ENCODE measurements at places on chromosomes 6 and 20.

DNA sequence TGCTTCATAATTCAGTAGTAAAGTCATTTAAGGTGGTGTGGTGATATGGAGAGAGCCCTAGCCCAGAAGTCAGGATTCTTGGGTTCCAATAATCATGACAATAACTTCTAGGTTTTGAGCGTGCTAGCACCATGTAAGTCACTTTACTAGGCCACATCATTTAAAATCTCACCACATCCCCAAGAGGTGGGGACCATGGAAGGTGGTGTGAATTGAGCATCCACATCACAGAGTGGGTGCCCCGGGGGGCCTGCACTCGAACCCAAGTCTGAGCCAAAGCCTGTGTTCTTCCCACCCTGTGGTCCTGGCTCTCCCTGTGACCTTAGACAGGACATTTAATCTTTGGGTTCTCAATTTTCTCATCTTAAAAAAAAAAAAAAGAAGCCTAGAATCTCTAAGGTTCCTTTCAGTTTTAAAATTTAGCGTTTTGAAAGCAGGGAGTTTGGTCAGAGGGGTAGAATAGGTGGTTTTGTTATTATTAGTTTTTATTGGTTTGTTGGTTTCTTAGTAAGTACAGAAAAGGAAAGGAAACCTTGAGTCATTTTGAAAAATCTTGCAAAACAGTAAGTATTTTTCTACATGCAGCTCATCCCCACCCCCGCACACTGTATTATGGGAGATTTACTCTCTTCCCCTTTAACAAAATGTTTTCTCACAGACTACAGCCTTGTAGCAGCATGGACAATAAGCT is 26.4 kb downstream of the ARMC2 start:
- peak; percentile 89 for DNase-seq

- no peak for DNase-seq
Observed at GRCh38 chr20:24609757-24610156, 140.3 kb downstream of the SYNDIG1 start.

GRCh38 chr20:36818185-36818584 is 44.6 kb upstream of the DSN1 start:
- DNase-seq, result no peak

DNA sequence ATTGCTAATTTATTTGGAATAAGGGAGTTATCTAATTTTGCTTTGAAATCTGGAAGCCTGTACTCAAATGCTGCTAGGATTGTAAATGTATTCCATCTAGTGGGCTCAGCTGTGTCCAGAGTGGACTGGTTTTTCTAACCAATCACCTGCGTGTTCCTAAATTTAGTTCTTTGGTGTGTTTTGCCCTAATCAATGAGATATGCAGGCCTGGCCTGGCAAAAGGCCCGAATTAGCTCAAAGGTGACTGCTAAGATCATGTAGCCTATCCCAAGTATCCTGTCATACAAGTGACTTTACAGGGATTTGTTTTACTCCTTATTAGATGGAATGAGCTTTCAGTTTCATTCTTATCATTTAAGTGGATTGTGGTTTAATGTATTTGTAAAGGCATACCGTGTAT is 51.3 kb upstream of the ARMC2 start:
- no peak for DNase-seq

DNA sequence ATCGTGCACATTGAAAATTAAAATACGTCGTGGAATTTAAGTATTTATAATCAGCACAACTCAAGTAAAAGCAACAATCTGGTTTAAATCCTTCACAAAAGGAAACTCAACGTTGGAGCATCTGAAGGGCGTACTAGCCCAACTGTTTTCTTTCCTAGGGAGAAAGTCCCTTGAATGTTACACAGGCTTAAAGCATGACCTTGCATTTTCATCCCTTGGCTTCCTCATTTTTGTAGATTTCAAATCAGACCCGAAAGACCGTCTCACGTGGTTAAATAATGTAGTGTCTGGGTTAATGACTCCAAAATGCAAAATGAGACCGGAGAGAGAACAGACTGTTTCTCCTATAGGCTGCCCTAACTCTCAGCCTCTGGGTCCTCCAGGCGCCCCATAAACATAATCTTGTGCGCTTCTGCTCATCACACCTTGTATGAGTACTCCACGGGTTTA is 249.2 kb upstream of the RREB1 start:
- DNase-seq, result no peak

- DNase-seq, result no peak
Observed at GRCh38 chr6:154579485-154579884, 69.0 kb upstream of the CNKSR3 start.

DNA sequence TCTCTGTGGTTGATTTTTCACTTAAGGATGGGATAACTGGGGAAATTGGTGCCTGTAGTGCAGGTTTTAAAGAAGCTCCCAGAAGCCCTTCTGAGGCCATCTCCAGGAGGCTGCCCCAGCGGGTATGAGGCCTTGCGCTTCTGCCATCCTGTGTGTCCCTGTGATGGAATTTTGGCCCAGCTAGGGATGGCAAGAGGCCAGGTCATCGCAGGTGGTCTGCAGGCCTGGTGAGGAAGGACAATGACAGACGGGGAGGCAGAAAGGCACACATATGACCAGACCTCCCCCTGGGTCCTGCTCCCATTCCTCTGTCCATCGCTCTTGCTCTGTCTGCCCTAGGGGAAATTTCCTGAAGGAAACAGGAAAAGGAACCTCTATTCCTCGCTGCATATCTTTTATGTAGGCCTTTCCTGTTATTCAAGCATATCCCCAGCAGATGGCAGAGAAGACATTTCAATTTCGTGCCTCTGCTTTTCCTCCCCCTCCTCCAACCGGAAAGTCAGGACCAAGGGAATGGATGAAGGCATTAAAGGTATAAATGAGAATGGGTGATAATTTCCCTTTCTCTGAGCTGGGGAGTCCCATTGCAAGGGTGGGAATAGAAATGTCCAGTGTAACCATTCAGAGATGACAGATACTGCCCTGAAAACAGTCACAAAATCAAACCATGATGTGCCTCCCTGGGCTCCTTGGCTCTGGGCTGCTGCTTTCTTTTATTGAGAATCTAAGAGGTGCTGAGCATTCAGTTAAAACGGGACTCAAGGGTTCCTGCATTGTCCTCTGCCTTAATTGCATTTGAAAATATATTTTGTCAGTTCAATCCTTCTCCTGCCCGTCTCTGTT is 17.6 kb upstream of the HLA-F start:
- DNase-seq, result no peak

GRCh38 chr20:15026759-15027158 is 689.3 kb upstream of the FLRT3 start:
- DNase-seq, result no peak

DNA sequence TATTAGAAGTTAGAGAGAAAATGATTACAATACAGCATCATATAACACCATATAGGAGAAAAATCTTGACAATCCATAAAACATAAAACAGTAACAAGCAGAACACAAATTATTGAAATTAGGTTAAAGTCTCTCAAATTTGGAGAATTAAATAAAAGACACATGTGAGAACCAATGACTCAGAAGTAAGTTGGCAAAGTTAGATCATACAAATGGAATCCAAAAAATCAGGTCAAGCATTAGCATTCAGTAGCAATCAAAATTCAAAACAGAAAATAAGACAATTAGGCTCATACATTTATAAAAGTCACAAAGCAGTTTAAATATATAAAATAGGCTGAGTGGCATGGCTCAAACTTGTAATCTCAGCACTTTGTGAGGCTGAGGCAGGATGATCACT is 775.6 kb downstream of the PHF3 start:
- DNase-seq, result no peak

DNA sequence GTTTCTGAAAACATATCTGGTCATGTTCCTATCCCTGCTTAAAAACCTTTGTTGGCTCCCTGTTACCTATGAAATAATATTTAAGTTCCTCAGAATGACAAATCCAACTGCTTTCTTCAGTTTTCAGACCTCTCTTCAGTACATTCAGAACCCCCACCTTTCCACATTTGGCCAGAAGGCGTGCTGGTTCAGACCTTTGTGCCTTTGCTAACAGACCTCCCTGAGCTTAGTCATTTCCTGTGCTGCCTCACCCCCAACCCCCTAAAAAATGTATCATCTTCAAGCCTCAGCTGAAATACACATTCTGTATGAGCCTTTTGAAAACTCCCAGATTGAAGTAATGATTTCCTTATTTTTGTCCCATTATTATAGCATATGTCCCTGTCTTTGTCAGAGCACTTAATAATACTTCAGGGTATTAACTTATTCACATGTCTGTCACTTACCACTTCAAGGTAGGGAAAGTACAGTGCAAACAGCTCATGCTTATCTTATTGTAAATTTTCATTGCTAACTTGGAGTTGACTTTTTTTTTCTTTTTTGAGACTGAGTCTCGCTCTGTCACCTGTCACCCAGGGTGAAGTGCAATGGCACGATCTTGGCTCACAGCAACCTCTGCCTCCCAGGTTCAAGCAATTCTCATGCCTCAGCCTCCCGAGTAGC is 19.7 kb downstream of the FAM217A start:
- DNase-seq, result no peak
